ENCODE measurements at places on chromosomes 13 and 19. TPM values are rescaled to one million over a fixed set of nuclear protein-coding genes. Genes with fewer than 3 reads are reported as not detected.

Gene CTXN1
- total RNA-seq: 1.3 TPM

Gene ZNF440
- total RNA-seq: 16.9 TPM

Gene NRTN
- not detected for total RNA-seq

Gene TEX29
- total RNA-seq: not detected

Gene OR7A5
- not detected for total RNA-seq

Gene CILP2
- total RNA-seq: 0.65 TPM

Measured in articular chondrocyte of knee joint (primary cell).